Bronchial epithelial cell (primary cell): ENCODE measurements at places on chromosomes 11 and 22. TPM values are rescaled to one million over a fixed set of nuclear protein-coding genes. Genes with fewer than 3 reads are reported as not detected.

Gene GGTLC3
- total RNA-seq, result not detected in 2 replicates

Gene TIMP3
- total RNA-seq, result 52.2 and 71.1 TPM in 2 replicates

Gene RAB39A
- total RNA-seq, result not detected in 2 replicates

Gene MIAT
- total RNA-seq, result 0.53 and 0.64 TPM in 2 replicates

Gene CRYBB1
- not detected in 2 replicates for total RNA-seq

Gene P4HA3
- under 0.01 and 0.26 TPM in 2 replicates for total RNA-seq

Gene C11orf16
- not detected in 2 replicates for total RNA-seq

Gene RAG1
- 1.3 and 1.7 TPM in 2 replicates for total RNA-seq

Gene OOSP2
- not detected in 2 replicates for total RNA-seq

Gene LMF2
- 10.3 and 12.7 TPM in 2 replicates for total RNA-seq

Gene THY1
- 0.13 and 2.1 TPM in 2 replicates for total RNA-seq

Gene GRM5
- under 0.01 TPM in 1 of 2 replicates, not detected in the other for total RNA-seq

Gene OR2AG2
- total RNA-seq, result under 0.01 TPM in 2 replicates

Gene PLA2G6
- 7.9 and 9.6 TPM in 2 replicates for total RNA-seq

Gene RAB3IL1
- total RNA-seq, result 0.90 and 1.1 TPM in 2 replicates

Gene SGSM1
- total RNA-seq, result not detected in 2 replicates

Gene PYGM
- 0.26 and 0.51 TPM in 2 replicates for total RNA-seq

Gene GDPD4
- total RNA-seq, result not detected in 2 replicates

Gene PANX3
- total RNA-seq, result not detected in 2 replicates

Gene MS4A6A
- not detected in 2 replicates for total RNA-seq

Gene NR1H3
- 9.5 and 10.1 TPM in 2 replicates for total RNA-seq

Gene IGSF9B
- under 0.01 and 0.38 TPM in 2 replicates for total RNA-seq

Gene CD3G
- not detected in 2 replicates for total RNA-seq

Gene EMSY
- total RNA-seq, result 5.2 and 6.1 TPM in 2 replicates

Gene RPS19BP1
- 55.2 and 72.1 TPM in 2 replicates for total RNA-seq

Gene CABP4
- total RNA-seq, result not detected in 2 replicates

Gene RIBC2
- total RNA-seq, result 0.26 TPM in 1 of 2 replicates, not detected in the other

Gene LRRC32
- 0.26 TPM in 1 of 2 replicates, not detected in the other for total RNA-seq

Gene ARHGEF17
- total RNA-seq, result 4.5 and 5.1 TPM in 2 replicates

Gene ZNF70
- 1.3 TPM in 2 replicates for total RNA-seq

Gene TBRG1
- 21.9 and 28.0 TPM in 2 replicates for total RNA-seq

Gene RFPL2
- not detected in 2 replicates for total RNA-seq

Gene SLC22A25
- not detected in 2 replicates for total RNA-seq

Gene PATE2
- total RNA-seq, result not detected in 2 replicates

Gene OR51S1
- total RNA-seq, result not detected in 2 replicates

Gene FOLR1
- 0.53 and 1.3 TPM in 2 replicates for total RNA-seq

Gene JAML
- 0.13 TPM in 1 of 2 replicates, not detected in the other for total RNA-seq

Gene HORMAD2
- total RNA-seq, result not detected in 2 replicates

Gene SERPIND1
- not detected in 2 replicates for total RNA-seq

Gene HMBS
- total RNA-seq, result 6.3 and 10.0 TPM in 2 replicates

Gene KRTAP5-2
- not detected in 2 replicates for total RNA-seq
